ENCODE measurements at places on chromosomes 1 and 21.

- DNase-seq, result no peak
Measured at GRCh38 chr1:150256554-150257341, 826 bp upstream of the CA14 start.

DNA sequence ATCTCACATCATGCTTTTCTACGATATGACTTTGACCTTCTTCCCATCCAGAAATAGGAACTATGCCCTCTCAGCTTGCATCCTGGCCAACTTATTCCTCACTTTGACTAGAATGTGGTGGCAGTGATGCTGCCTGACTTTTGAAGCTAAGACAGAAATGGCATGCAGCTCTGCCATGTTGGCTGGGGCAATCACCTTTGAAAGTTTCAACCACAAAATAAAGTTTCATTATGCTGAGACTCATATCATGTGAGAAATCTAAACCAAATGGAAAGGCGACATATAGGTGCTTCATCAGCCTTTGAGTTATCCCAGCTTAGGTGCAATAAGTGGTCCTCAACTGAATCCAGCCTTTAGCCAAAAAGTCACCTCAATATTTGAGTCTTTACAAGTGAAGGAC, 370.0 kb upstream of the CHRM3 start:
- no peak for DNase-seq

GRCh38 chr1:147726168-147726567, 34.2 kb downstream of the GJA5 start:
- no peak for DNase-seq

- DNase-seq, result no peak
Measured at GRCh38 chr1:76799700-76800099, 67.6 kb upstream of the ST6GALNAC5 start.

GRCh38 chr1:203038217-203038741, 12.0 kb downstream of the PPFIA4 start:
- peak; percentile 99 for DNase-seq

GRCh38 chr1:9798236-9799130, 25.3 kb downstream of the CLSTN1 start:
- DNase-seq, result no peak

- DNase-seq, result no peak
Measured at GRCh38 chr1:241640867-241641622, 876 bp upstream of the CHML start.

DNA sequence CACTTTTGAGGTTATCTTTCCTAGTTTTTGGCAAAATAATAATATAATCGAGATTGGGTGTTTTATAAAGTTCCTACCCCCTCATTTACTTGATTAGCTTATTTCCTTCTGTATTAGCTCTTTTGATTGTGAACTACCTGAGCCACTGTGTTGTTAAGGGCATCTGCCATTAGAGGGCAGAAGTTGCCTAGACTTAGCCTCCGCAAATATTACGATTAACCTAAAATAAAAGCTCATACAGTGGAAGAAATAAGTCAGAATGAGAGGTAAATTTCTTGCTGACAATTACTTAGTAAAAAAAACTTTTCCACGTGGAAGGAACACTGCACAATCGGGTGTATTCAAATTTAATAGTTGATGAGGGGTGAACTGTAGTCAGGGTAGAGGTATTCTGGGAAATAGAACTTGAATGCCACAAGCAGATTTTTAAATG, 2.3 kb downstream of the H3-3A start:
- DNase-seq, result peak; percentile 66

GRCh38 chr1:89687254-89687653, 54.3 kb downstream of the LRRC8C start:
- no peak for DNase-seq

DNA sequence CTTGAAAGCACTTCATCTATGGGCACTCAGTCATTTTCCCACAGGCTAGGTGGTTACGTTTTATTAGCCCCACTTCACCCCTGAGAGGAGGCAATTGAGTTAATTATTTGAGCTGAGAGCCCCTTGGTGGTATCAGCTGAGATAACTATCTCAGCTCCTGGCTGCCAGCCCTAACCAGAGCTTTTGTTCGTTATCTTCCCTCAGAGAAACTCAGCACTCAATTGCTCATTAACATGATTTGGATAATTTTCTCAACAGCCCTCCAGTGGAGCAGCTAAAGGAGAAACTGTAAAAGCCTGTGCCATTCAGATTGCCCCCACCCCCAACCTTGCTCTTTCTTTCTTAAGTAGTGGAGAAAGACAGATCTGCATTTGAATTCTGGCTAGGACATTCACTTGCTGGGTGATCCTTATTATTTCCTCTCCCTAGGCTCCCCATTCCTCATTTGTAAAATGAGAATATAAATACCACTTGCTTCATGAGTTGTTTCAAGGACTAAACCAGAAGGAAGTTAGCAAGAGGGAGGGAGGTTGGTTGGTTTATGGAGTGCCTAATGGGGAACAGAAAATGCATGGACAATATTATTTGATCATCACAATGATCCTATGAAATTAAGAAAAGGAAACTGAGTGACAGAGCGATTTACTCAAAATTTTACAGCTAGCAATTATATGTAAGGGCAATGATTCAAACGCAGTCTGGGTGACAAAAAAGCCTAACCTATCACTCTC, 218.7 kb upstream of the FGGY start:
- no peak for DNase-seq
